Bronchial smooth muscle cell (primary cell): ENCODE measurements at places on chromosomes 1 and 21. TPM values are rescaled to one million over a fixed set of nuclear protein-coding genes. Genes with fewer than 3 reads are reported as not detected.

Gene NECTIN4
- under 0.01 and 0.34 TPM in 2 replicates for total RNA-seq

Gene FCAMR
- under 0.01 TPM in 1 of 2 replicates, not detected in the other for total RNA-seq

Gene FMO1
- total RNA-seq = 0.16 TPM in 1 of 2 replicates, not detected in the other

Gene NPR1
- total RNA-seq = 1.9 and 9.4 TPM in 2 replicates

Gene SLC5A3
- 9.4 and 12.1 TPM in 2 replicates for total RNA-seq

Gene ABL2
- 14.9 and 24.6 TPM in 2 replicates for total RNA-seq

Gene KLHDC8A
- total RNA-seq = not detected in 2 replicates
